ENCODE measurements at places on chromosomes 4 and X.

DNA sequence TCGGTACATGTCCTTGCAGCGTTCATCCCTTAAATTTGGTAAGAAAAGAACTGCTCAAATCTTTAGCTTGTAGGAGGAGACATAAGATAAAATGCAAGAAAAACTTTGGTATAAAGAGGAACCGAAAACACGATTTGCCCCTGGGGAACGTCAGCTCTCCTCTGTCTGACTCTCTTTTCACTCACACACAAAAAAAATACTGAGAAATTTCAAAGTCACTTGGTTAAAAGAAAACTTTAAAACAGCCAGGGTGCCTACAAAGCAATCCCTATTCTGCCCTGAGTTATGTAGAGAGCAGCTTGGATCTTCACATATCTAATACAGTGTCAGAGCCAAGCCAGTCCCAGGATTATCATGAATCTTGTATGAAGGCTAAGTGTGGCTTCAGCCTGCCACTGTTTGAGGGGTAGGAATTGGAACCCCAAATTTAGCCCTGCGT lies 248.5 kb upstream of the CXXC4 start:
- no peak for DNase-seq

GRCh38 chrX:27575565-27575964 lies 14.6 kb upstream of the DCAF8L2 start:
- DNase-seq: no peak

GRCh38 chrX:117196481-117196880 lies 733.7 kb upstream of the CT83 start:
- peak; percentile 78 for DNase-seq

GRCh38 chr4:181225616-181226261 lies 1017.5 kb upstream of the TENM3 start:
- DNase-seq: no peak

- DNase-seq: peak; percentile 48
These were observed at the start of gene SLITRK2 for GRCh38 chrX:145817331-145818185. SLITRK2 (plus strand) TSS chrX:145817829; CDS start chrX:145822426, 4,597 bp downstream.

DNA sequence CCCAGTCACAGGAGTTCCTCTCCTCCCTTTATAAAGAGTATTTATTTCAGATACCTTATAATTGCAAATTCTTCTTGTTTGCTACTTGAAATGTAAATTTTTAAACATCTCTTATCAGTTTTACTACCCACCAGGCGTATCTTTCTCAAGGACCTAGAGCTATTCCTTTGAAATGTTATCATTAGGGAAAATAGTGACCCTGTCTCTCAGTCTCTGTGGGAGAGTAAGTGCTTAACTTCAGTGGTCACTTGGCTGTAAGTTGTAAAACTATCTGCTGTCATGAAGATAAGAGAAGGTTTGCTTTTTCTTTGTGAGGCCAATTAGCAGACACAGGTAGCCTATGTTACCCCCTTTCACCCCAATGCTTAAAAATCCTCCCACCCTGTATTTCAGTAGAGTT lies 241.6 kb downstream of the TACR3 start:
- DNase-seq: no peak

DNA sequence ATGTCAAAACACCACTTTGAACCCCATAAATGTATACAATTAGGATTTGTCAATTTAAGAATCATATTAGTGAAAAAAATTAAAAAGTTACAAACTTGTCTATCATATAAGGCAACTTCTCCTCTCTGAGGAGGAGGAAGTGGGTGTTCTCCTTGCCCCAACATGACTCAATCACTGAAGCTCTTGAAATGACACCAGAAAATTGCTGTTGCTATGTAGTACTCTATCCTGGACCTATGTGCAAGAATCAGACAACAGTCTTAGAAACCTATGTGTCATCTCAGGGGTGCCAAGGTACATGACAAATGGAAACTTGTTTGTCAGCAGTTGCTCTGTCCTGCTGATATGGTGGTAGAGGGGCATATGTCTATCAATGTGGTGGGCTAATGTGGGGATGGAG lies 47.7 kb downstream of the HMGB3 start:
- no peak for DNase-seq

GRCh38 chrX:7170898-7171297 lies 22.9 kb upstream of the PUDP start:
- DNase-seq: peak; percentile 38

- DNase-seq: no peak
These were observed 8.0 kb upstream of the MSL3 start for GRCh38 chrX:11750046-11750445.

DNA sequence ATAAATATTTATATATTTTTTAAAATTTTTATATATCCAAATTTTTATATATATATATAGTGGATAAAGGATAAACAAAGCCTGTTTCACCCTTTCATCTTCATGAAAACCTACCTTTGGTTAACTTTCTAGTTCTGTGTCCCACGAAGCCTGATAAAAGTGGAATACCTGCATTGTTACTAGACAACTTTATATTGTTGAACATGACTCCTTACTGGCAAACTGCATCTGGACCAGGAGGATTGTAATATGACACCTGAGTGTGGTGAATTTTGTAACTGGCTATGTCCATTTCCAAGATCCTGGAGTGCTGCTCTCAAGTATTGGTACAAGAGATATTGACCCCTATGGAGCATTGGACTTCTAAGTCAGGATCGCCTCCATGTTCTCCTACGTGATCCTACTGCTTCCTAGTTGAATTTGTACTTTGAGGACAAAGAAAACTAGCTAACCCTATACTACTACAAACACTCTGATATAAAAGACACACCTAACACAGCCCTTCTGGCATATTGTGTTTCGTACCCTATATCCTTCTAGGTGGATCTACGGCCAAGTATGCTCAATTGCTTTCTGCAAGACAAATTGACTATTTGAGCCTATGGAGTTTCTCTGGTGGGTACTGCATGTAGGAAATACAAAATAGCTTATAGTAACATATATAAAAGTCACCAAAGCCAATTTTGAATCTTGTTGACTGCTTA lies 61.3 kb upstream of the PRRG1 start:
- DNase-seq: no peak

DNA sequence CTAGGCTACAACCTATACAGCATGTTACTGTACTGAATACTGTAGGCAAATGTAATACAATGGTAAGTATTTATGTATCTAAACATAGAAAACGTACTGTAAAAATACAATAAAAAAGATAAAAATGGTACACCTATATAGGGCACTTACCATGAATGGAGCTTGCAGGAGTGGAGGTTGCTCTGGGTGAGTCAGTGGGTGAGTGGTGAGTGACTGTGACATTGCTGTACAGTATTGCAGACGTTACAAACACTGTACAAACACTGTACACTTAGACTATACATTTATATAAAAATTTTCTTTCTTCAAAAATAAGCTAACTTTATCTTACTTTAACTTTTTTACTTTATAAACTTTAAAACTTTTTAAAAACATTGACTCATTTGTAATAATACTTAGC lies 190.3 kb upstream of the NR3C2 start:
- no peak for DNase-seq

DNA sequence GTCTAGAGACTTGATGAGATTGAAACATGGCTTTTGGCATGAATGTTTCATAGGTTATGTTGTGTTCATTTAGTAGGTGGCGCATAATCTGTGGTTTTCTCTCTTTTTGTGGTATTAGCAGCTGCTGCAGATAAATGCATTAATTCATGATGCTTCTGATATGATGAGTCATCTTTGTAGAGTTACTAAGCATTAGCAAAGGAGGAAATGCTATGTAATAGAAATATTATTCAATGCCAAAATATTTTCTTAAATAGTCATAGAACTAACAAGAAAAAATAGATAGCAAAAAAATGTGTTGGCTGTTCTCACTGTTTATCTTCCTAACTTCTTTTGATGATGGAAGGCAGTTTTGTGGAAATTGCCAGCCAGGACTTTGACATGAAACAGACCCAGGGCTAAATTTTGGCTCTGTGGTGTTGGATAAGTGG lies 3.6 kb downstream of the ZXDB start:
- no peak for DNase-seq

DNA sequence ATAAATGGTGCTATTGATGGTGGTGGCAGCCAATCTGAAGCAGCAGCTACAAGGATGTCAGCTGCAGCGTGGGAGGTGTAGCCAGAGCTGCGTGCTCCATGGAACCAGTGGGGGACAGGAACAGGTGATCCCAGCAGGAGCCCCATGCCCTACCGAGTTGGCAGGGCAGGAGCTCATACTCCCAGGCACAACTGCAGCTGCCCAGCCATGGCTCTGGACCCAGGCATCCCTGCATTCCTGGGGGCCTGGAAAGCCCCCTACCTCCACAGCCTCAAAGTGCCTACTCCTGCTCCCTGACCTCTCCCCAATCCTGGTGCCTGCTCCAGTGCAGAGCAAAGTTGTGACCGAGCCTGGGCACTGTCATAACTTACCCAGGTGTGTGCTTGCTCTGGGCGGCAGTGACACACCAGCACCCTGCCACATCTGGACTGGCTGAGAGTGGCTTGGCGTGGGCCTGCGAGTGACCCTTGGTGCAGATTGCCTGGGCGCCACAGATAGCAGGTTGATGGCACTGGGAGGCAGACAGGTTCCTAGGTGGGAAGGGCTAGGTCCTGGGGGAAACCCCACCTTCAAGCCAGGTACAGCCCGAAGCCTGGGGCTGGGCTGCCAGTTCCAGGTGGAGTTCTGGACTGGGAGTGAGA lies 101.1 kb downstream of the DCAF12L2 start:
- DNase-seq: peak; percentile 19

DNA sequence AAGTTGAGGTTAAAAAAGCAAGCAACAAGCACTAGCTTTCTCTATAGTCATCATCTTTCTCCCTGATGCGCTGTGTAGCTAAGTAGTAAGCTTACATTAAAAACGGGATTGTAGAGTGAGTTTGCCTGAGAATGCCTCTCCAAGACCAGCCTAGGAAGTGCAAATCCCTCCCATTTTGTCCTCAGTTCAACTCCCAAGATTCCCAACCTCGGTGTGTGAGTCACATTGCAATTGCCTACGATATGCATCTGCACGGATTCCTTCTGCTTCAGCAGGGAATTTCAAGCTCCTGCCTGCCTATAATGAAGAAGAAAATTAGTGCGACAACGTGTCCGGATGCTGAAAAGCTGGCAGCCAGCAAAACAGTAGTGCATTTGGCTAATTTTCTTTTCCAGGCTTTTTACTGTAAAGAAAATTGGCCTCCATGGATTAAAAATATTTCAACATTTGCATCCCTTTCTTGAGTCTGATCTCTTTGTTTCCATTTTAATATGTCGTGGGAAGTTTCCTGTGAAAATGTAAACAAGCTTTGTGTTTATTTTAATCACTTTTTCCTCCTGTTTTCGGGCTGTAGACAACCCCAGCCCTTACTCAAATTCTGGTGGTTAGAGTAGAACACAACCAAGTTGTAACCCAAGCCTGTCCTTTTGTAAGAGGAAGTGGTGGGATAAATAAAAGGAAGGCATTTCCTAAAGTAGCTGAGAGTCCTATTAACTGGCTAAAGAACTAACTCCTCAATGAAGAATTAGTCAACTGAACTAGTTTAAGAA lies 58.4 kb upstream of the TET2 start:
- DNase-seq: peak; percentile 48

DNA sequence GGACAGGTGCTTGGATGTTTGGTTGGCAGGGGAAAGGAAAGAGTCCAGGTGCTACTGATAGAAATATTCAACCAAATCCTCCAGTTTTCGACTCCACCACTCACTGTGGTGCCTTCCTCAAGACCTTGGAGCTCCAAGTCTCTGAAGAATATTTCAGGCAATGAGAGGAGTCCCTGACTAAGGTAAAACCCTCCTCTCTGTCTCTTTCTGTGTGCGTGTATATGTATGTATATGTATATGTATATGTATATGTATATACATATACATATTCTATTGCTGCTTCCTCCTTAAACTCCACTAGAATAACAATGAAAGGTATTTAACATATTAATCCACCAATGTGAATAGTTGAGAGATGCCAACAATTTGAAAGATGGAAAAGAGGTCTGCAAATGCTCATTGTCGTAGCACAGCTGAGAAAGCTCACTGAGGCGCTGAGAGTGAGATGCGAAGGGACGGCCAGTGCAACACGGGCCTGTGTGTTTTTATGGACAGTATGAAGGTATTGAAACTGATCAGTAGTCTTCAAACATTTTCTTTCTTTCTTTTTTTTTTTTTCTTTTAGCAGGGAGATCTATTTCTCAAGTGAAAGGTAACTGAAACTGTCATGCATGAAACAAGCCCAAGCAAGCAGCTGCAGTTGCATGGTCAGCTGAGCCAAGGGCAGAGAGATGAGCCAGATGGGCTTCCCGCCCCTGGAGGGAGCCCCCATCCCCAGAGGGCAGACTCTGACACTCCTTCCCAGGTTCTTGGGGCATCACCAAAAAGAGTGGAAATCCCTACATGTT lies 41.1 kb upstream of the HS3ST1 start:
- no peak for DNase-seq

DNA sequence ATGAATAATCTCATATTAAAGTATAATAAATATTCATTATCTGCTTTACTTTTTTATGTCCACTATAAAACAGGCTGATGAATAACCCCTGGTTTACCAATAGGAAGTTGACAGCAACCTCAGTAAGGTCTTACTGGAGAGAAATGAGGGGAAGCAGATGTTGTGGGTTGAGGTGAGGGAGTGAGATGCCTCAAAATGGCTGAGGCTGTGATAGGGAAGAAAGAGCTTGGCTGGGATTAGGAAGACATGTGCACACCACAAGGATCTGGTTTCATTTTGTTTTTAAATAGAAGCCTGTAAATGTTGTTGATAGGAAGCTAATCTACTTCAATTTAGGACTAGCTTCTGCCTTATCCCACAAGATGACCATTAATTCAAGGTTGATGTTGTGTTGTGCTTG lies 14.4 kb upstream of the CYBB start:
- DNase-seq: no peak

DNA sequence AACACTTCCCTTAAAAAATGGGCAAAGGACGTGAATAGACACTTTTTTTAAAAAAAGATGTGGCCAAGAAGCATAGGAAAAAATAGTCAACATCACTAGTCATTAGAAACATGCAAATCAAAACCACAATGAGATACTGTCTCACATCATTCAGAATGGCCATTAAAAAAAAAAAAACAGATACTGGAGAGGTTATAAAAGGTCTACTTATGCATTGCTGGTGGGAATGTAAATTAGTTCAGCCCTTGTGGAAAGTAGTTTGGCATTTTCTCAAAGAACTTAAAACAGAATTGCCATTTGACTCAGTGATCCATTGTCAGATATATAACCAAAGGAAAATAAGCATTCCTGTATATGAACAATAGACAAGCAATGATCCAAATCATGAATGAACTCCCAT lies 352.8 kb upstream of the EPHA5 start:
- no peak for DNase-seq

DNA sequence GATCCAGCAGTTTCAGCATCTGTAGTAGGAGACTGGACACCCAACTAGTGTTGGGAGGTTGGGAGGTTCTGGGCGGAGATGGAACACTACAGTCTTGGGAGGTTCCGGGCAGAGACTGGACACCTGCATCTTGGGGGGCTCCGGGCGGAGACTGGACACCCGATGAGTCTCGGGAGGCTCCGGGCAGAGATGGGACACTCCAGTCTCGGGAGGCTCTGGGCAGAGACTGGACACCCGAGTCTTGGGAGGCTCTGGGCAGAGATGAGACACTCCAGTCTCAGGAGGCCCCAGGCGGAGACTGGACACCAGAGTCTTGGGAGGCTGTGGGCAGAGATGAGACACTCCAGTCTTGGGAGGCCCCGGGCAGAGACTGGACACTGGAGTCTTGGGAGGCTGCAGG lies 29.5 kb upstream of the LANCL3 start:
- no peak for DNase-seq
